Epithelial cell of proximal tubule (primary cell): ENCODE measurements at places on chromosomes 5 and 9. TPM values are rescaled to one million over a fixed set of nuclear protein-coding genes. Genes with fewer than 3 reads are reported as not detected.

Gene SPAG8
- 0.12 and 0.14 TPM in 2 replicates for total RNA-seq

Gene LVRN
- total RNA-seq = 0.58 TPM in 1 of 2 replicates, not detected in the other

Gene SLC4A9
- total RNA-seq = not detected in 2 replicates

Gene PCDHA9
- not detected in 2 replicates for total RNA-seq

Gene ARID3C
- total RNA-seq = not detected in 2 replicates
